Posterior vena cava (tissue), 2 donors: ENCODE measurements at places on chromosomes 16 and 17. TPM values are rescaled to one million over a fixed set of nuclear protein-coding genes. Genes with fewer than 3 reads are reported as not detected.

Gene IL17C
- total RNA-seq: not detected

DNA sequence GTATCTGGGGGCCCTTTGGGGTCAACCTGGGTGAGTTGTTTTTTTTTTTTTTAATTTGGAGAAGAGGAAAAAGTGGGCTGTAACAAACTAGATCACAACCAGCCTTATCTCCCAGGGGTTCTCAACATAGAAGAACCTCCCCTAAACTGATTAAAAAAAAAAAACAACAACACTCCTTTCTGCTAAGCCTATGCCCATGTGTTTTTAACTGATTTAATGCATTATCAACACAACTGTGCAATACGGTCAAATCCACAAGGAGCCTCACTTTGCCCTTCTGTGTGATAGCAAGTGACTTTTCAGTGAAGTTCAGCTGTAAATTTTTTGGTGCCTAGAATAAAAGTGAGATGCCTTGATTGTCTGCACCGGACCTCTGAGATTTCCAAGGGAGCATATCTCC is 646 bp downstream of the MYH11 start:
- no peak for DNase-seq

Gene PKMYT1
- 0.76 TPM for total RNA-seq

Gene CLDN6
- total RNA-seq: not detected

Gene NPIPB5
- 228 TPM for total RNA-seq
